Stimulated activated CD4-positive, alpha-beta T cell treated with anti-CD3 and anti-CD28 coated beads, Interleukin-15, amount 100 ng/mL, for 48 hours (primary cell): ENCODE measurements at places on chromosomes 13 and 19.

GRCh38 chr19:2059422-2060201, 8.6 kb upstream of the MKNK2 start:
- no peak for DNase-seq

GRCh38 chr13:24287748-24288287, 21.6 kb upstream of the C1QTNF9 start:
- no peak for DNase-seq

GRCh38 chr19:34215006-34215665, 39.2 kb upstream of the GARRE1 start:
- DNase-seq: no peak

GRCh38 chr19:14514215-14514863, 3.9 kb downstream of the DNAJB1 start:
- no peak for DNase-seq

DNA sequence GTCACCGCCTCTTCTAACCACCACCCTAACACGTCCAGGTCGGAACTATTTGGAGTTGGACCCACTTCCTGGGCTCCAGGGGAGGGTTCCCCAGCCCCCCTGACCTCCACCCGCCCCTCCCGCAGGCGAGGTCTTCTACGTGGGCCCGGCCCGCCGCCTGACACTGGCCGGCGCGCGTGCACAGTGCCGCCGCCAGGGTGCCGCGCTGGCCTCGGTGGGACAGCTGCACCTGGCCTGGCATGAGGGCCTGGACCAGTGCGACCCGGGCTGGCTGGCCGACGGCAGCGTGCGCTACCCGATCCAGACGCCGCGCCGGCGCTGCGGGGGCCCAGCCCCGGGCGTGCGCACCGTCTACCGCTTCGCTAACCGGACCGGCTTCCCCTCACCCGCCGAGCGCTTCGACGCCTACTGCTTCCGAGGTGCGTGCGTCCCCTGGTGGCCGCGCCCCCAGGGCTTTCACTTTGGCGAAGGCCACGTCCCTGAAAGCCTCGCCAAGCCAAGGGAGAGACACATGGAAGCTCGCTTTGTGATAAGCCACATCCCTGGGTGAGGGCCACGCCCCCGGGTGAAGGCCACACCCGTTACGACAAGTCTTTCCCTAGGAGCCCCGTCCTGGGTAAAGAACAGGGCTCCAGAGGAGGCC, 13.2 kb downstream of the NCAN start:
- DNase-seq: peak; percentile 36

DNA sequence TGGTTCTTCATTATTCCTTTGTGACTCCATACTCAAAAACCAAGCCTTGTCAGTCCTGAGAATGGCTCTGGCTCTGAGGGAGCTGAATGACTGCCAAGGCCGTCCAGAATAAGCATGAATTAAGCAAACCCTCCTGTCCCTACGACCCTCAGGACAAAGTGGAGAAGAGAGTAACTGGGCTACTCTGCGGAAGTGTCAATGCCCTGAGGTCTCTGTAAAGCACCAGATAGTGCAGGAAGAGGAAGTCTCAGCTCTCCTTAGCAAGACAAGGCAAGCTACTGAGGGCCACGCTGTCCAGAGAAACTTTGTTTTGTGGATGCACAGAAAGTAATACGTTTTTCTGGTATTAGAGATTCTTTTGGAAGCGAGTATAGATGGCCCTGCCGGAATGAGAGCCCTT, 94.1 kb downstream of the RNASEH2B start:
- no peak for DNase-seq

GRCh38 chr13:78040205-78040830, 121.7 kb upstream of the EDNRB start:
- no peak for DNase-seq

- no peak for DNase-seq
These were observed 1556.8 kb upstream of the MIR17HG start for GRCh38 chr13:89790696-89791095.

GRCh38 chr13:103006641-103007426, 59.4 kb downstream of the SLC10A2 start:
- no peak for DNase-seq

GRCh38 chr13:99431927-99432608, 69.2 kb upstream of the TM9SF2 start:
- no peak for DNase-seq

DNA sequence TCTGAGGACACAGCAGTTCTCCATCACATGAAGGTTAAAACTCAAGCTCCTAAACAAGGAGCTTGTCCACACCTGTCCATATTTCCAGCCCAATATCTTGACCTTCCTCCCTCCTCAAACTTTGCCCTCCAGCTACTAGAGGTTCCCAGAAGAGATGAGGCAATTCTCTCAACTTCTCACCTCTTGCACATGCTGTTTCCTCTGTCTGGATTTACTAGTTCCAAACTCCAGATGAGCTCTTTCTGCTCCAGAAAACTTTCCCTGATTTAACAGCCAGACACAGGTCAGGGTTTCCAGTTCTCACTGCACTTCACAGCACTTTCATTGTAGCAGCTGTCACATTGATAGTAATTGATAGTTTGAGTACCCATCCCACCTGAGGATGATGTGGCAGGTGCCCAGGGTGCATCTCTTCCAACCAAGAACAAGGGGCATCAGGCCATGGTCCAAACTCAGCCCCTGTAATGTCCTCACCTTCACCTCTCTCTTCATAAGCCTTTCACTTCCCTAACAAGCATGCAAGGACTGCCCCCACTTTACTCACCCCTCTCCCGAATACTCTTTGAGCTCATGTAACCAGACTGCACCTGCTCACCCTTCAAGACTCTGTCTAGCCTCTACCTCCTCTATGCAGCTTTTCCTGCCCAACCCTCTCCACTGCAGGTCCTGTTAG, 3.0 kb upstream of the WDFY2 start:
- no peak for DNase-seq

DNA sequence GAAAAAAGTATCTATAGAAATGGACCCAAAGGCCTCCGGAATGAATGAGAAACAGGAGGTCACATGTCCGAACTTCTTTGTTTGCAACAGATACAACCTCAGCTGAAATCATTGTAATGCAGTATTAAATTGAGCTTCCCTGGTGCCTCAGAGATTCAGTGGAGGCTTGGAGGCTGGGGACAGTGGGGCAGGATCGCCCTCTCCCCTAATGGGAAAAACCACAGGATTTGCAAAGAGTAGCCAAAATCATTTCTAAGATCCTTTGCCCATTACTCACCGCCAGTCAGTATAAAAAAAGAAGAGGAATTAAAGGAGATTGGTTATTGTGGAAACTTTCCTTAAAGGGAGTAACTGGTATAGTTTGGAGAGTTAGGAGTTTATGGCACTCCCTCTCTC, 30.4 kb upstream of the IRS2 start:
- DNase-seq: no peak

- DNase-seq: no peak
These were observed 173.0 kb upstream of the UFM1 start for GRCh38 chr13:38176664-38177063.

DNA sequence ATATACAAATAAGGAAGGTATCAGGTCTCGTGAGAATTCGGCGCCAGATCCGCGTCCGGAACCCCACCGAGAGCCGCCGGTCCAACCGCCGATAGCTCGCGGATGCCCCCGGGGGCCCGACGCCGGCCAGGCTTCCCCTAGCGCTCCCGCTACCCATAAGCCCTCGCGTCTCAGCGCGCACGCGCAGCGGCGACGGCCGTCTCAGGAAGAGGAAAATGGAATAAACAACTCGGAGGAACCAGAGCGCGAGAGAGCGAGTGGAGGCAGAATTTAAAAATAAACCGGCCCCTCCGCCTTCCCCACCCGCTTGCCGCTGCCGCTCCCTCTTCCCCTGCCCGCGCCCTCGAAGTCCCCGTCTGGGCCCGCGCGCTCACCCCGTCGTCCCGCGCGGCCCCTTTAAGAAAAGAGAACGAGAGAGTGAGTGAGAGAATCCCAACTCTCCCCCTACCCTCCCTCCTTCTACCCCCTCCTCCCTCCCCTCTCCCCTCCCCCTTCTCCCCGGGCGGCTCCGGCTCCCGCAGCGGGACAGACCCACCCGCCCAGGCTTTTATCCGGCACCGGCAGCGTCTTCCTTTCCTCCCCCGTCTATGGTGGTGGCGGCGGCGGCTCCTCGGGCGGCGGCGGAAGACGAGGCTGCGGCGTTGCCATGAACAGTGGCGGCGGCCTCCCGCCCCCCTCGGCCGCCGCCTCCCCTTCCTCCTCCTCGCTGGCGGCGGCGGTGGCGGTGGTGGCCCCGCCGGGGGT, at the start of gene PAN3:
Gene PAN3, plus strand, starts transcription at position 534 of the 744 bp plus-strand sequence. Its CDS starts 113 bp downstream, at position 647.
- peak; percentile 81 for DNase-seq

DNA sequence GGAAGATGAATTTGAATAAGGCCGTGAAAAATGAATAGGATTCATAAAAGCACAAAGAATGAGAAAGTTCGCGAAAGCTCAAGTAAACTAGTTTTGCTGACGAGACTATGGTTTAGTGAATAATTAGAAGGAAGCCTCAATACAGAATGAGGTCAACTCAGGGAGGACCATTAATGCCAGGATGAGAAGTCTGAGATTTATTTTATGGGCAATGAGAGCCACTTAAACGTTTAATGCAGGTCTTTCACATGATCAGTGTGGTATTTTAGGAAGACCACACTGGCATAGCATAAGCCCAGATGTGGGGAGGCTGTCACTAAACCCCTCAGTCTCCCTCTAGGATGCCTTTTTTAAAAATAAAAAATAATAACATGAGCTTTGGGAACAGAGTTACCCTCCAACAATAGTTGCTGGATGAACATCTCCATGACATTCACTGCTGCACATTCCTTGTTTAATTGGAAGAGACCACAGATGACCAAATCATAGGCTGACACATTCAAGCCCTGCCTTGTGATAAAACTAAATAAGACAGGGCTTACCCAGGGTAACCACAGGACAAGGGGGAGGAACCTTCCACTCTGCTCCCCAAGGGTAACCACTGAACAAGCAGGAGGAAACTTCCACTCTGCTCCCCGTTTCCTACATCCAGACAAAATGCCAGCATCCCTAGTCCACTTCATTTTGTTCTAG, 43.6 kb upstream of the LSM14A start:
- DNase-seq: no peak

- DNase-seq: no peak
These were observed 24.7 kb upstream of the ZC3H13 start for GRCh38 chr13:46077265-46077664.

- DNase-seq: no peak
These were observed 6.3 kb downstream of the KCTD12 start for GRCh38 chr13:76879883-76880270.

DNA sequence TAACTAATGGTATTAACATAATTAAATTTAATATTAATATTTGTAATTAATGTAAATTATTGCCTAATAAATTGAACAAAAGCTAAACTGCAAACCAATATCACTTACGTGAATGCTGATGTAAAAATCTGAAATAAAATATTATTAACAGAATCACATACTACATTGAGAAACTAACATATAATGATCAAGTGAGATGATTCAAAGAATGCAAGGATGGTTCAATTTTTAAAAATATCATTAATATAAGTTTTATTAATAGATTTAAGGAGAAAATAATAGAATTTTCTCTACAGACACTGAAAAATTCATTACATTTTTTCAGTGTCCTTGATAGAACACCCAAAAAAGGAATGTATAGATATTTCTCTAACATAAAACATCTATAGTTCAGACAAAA, 23.5 kb upstream of the EBPL start:
- DNase-seq: no peak
